ENCODE measurements at places on chromosomes 6 and 20. TPM values are rescaled to one million over a fixed set of nuclear protein-coding genes. Genes with fewer than 3 reads are reported as not detected.
A peak's percentile ranks its signal among the peaks of the same experiment; 100 is the strongest.

DNA sequence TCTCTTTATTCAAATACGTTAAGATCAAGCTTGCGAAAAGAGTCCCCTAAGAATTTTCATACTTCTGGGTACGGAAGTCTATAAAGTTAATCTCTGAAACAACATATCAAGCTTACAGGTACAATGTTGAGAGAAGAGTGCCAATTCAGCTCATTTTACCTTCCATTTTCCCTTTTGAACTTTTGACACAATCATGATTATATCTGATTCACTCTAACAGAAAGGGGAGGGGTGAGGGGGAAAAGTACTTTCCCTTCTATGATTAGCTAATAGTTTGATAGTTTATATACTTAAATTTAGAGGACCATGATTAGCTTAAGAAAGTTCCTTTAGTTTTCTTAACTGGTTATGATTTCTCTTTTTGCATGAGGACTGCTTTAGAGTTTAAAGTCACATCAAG, 33.5 kb downstream of the SNX3 start:
- no peak overlapping the region for H3K27ac ChIP-seq
- no peaks in the 10 kb centered on the region for H3K4me1 ChIP-seq
- DNase-seq: no peak
- no peaks in the 10 kb centered on the region for H3K27me3 ChIP-seq
- H3K4me3 ChIP-seq: no peak overlapping the region

Gene IL17F
- not detected for total RNA-seq

- no peaks in the 10 kb centered on the region for H3K4me1 ChIP-seq
- no peak overlapping the region for H3K4me3 ChIP-seq
- H3K27ac ChIP-seq: no peak overlapping the region
- DNase-seq: no peak
- no peaks in the 10 kb centered on the region for H3K27me3 ChIP-seq
These were observed 72.1 kb downstream of the SOD2 start for GRCh38 chr6:159620947-159621346.

Gene CDH4
- 0.29 TPM for total RNA-seq

GRCh38 chr6:149782337-149782736, 32.8 kb downstream of the PCMT1 start:
- no peaks in the 10 kb centered on the region for H3K27me3 ChIP-seq
- H3K27ac ChIP-seq: no peak overlapping the region
- no peaks in the 10 kb centered on the region for H3K36me3 ChIP-seq
- DNase-seq: no peak
- H3K4me3 ChIP-seq: no peak overlapping the region

- H3K36me3 ChIP-seq: no peaks in the 10 kb centered on the region
- no peak for DNase-seq
- H3K4me3 ChIP-seq: no peak overlapping the region
- no peaks in the 10 kb centered on the region for H3K27me3 ChIP-seq
- no peak overlapping the region for H3K27ac ChIP-seq
- peaks cover 3% of the 10 kb centered on the region for H3K4me1 ChIP-seq
These were observed 44.1 kb upstream of the CTAGE9 start for GRCh38 chr6:131754715-131755567.

DNA sequence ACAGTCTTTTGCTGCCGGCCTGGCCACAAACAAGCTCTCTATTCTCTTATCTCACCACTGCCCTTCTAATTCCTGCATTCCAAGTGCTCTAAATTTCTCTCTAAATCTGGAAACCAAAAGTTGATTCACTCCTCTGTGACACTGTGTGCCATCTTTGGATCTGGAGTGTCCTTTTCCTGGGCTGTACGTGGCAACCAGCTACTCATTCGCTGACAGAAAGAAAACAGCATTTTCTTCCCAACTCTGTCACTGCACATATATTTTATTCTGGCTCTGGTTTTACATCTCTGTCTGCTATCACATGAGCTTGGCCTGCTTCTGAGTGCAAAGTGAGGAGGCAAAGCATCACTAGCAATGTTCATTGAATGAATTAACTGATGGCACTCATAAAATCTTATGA, 397.2 kb upstream of the MAP3K7 start:
- no peaks in the 10 kb centered on the region for H3K4me1 ChIP-seq
- no peak for DNase-seq
- H3K4me3 ChIP-seq: no peak overlapping the region
- H3K27ac ChIP-seq: no peak overlapping the region
- no peaks in the 10 kb centered on the region for H3K27me3 ChIP-seq

GRCh38 chr20:2738331-2739041, 45.9 kb downstream of the EBF4 start:
- peaks cover 13% of the 10 kb centered on the region for H3K4me1 ChIP-seq
- no peak overlapping the region for H3K27ac ChIP-seq
- no peaks in the 10 kb centered on the region for H3K27me3 ChIP-seq
- no peaks in the 10 kb centered on the region for H3K36me3 ChIP-seq
- DNase-seq: no peak
- no peak overlapping the region for H3K4me3 ChIP-seq

GRCh38 chr20:16803965-16804792, 56.0 kb downstream of the OTOR start:
- no peaks in the 10 kb centered on the region for H3K27me3 ChIP-seq
- DNase-seq: peak; percentile 74
- no peak overlapping the region for H3K4me3 ChIP-seq
- H3K4me1 ChIP-seq: peaks cover 20% of the 10 kb centered on the region
- no peak overlapping the region for H3K27ac ChIP-seq

DNA sequence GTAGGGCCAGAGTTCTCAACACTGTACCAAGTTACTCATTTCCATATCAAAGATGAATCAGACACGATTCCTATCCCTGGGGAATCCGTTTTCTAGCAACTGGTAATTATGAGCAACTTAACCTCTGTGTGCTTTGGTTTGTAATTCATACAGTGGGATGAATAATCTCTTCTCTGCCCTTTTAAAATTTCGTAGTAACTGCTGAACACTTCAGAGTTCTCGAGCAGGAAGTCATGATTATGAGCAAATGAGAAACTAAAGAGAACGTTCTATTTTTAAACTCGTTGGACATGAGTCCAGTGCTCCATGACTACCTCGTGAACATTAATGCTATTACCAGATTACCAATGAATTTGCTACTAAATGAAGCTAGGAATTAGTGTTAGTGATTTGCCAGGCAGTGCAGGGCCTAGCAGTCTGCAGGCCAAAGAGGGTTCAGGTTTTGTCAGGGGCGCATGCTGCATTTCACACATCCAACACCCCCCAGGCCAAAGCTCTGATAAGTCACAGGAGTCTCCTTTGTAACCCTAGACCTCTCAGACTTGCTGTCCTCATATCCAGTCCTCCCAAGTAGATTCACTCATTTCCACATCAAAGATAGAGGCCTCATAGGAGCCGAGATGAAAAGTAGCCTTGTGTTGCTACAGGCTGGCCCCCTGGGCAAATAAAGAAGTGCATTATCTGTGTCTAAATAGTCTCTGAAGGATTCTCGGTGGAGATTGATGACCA, 45.8 kb upstream of the VSTM2L start:
- no peaks in the 10 kb centered on the region for H3K4me1 ChIP-seq
- peaks cover 7% of the 10 kb centered on the region for H3K36me3 ChIP-seq
- DNase-seq: no peak
- no peak overlapping the region for H3K4me3 ChIP-seq
- H3K27ac ChIP-seq: no peak overlapping the region

Gene RNF39
- total RNA-seq: not detected

Data from thyroid gland (tissue), 4 donors.